BE2C (cell line): ENCODE measurements at places on chromosomes 16 and 17.

GRCh38 chr17:50062293-50063243 is 6.7 kb downstream of the ITGA3 start:
- DNase-seq: no peak

DNA sequence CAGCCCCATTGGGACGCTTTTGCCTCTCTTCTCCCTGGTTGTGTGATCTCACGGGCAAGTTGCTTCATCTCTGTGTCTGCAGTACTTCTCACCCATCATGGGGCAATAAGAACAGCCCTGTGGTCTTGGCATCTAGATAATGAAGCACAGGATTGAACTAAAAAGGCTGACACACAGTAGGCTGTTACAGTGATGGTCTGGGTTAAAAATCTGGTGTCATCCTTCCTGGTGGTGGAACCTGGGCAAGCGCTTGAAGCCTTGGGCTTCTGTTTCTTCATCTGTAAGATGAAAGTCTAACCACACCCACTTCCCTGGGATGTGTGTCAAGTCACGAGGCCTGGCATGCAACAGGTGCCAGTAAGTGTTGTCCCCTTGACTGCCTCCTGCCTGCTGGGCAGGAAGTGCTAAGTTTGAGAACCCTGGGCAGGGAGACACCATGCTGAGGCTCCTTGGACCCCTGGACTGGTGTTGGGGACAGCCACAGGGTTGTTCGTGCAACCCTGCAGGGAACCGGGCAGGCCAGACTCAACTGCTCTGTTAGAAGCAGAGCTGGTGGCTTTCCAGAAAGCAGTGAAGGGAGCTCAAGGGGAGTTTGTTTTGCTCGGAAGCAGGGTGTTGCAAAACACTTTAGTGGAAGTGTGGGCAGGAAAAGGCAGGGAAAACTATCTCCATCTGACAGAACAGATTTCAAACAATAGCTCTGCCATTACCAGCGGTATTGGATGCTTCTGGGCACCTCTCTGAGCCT is 5.9 kb upstream of the MAP2K3 start:
- DNase-seq: no peak

DNA sequence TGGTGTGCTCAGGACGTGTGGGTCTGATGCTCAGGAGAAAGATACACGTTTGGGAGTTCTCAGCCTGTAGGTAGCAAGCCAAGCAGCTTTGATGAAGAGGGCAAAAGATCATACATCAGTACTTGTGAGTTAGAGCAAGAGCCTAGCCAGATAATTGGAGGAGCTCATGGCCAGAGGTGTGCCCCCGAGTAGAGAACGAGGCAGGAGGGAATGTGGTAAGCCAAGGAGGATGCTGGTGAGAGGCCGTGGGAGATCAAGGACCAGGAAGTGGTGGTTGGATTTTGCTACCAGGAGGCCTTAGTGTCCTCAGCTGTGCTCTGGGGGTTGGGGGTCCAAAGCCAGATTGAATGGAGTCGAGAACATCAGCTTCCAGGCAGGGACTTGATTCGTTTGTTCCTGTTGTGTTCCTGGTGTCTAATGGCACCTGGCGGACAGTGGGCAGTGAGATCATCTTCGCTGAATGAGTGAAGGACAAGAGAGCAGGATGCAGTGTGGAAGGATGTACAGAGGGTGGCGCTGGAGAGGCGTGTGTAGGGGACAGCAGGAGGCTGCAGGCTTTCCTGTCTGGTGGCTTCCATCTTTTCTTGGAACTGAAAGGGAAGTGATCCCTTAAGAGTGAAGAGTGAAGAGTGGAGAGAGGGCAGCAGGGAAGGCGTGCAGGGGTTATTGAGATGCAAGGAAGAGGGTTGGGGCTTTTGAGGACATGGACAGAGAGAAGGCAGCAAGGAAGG is 11.6 kb downstream of the FBXL19 start:
- peak; percentile 71 for DNase-seq

DNA sequence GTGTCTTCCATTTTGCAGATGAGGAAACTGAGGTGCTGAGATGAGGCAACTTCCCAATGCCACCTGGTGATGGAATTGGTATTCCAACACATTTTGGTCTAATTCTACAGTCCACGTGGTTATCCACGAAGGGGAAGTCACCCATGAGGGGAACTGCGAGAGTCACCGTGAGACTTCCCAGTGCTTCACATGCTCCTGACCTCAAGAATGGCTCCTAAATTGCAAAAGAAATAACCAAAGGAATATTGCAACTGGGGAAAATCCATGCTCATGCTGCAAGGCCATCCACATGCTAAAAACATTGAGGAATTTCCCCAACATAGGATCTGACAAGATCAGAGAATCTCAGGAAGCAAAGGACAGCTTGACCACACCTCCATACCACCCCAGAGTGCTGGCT is 153.9 kb downstream of the HS3ST3B1 start:
- no peak for DNase-seq

DNA sequence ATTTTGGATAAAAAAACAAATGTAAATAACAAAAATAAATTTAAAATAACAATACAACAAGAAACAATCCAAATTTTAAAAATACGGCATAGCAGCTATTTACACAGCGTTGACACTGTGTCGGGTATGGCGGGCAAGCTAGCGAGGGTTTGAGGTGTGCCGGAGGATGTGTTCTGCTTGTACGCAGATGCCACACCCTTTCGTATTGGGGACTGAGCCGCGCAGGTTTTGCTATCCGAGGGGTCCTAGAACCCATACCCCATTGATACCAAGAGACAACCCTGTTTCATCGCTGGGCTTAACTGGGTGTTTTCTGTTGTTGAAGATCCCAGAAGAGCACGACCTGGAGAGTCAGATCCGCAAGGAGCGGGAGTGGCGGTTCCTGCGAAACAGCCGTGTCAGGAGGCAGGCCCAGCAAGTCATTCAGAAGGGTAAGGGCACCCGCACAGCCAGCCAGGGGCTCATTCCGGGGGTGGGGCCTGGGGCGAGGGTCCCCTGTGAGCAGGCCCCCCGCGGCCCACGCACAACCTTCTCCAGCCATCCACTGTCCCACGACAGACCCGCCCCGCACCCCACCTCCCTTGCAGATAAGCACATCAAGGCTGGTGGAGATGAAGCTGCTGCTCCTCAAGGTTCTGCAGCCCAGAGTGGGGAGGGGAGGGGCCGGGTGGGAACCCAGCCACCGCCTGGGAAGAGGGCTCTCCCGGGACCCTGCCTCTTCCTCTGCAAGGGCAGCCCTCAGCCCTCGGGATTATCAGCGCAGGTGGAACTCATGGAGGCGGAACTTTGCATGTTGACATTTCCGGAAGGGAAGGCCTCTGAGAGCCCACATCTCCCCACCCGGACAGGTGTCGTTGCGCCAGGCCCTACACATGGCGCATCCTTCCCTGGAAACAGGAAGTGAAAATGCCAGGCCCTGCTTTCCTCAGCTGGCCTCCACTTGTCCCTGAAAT is 51.2 kb upstream of the CHMP6 start:
- no peak for DNase-seq

DNA sequence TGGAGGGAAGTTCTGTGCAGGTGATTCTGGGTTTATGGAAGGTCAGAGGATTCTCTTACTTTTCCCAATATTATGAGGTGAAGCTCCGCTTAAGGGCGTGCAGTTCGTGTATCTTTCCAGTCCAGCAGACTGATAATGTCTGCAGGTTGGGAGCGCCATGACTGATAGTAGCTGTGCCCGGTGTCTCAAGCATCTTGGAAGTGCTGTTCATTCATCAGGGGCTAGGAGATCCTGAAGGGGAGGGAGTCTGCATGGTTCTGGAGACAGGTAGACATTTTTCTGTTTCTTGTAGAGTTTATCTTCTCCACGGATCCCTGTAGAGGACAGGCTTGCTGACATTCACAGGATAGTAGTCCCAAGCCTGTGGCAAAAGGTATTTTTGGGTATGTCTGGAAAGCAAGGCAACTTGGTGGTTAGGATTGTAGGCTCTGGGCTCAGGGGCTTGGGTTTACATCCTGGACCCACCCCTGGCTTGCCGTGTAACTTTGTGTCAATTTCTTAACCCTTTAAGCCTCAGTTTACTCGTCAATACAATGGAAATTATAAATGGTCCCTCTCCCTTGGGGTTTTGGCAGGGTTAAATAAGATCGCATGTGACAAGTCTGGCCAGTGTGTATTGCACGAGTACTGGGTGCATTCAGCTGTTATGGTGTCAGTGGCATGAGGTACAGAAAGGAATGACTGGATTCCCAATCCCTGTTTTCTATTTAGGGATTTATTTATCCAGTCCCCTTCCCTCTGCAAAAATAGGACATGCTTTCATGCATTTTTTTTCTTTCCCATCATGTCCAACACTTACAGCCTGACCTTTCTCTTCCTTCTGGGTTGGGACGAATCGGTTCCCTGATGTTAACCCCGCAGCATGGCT is 8.2 kb downstream of the HLF start:
- no peak for DNase-seq

DNA sequence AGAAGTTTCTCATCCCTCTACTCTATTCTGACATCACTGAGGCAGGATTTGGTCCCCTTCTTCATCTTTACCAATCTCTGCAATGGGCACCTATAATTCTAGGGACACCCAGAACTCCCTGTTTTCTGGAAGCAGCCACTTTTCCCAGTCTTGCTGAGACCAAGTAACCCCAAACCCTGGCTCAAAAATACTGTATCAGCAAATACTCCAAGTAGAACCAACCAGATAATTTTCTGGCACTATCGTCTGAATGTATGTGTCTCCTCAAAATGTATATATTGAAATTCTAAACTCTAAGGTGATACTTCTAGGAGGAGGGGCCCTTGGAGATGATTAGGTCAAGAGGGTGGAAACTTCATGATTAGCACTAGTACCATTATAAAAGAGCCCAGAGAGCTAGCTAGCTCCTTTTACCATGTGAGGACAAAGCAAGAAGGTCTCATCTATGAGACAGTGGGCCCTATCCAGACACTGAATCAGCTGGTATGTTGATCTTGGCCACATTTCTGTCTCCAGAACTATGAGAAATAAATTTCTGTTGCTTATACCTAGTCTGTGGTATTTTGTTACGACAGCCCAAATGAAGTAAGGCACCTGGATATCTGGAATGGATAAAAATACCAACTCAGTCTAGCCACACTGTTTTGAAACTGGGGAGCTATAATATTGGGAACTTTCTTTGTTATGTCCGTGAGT is 464.4 kb downstream of the CDH11 start:
- DNase-seq: no peak

GRCh38 chr17:16486373-16487250 is 5.4 kb downstream of the LRRC75A start:
- peak; percentile 71 for DNase-seq

DNA sequence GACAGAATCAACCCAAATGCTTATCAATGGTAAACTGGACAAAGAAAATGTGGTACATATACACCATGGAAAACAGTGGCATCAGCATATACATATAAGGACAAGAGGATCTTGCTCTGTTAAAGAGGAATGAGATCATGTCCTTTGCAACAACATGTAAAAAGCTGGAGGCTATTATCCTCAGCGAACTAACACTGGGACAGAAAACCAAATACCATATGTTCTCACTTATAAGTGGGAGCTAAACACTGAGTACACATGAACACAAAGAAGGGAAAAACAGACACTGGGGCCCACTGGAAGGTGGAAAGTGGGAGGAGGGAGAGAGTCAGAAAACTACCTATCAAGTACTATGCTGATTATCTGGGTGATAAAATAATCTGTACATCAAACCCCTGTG is 447.3 kb upstream of the MAF start:
- DNase-seq: no peak

DNA sequence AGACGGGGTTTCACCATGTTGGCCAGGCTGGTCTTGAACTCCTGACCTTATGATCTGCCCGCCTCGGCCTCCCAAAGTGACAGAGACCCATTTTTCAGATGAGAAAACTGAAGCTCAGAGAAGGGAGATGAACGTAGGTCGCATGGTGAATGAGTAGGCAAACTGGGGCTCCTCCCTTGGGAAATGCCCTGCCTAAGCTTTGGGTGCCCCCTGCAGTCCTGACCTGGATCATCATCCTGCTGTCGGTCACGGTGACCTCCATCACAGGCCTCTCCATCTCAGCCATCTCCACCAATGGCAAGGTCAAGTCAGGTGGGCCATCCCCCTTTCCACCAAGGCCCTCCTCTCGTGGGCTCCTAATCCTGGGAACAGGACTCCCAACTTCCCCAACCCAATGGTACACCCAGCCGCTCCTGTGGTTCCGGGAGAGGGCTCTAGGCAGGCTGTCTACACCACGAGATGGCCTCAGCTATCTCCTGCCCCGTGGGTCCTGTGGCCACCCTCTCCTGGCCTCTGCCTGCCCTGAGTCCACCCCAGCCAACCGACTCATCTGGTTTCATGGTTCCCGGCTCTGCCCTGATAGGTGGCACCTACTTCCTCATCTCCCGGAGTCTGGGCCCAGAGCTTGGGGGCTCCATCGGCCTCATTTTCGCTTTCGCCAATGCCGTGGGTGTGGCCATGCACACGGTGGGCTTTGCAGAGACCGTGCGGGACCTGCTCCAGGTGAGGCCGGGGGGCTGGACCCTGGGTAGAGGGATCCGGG is 4.7 kb downstream of the SLC12A3 start:
- DNase-seq: no peak

DNA sequence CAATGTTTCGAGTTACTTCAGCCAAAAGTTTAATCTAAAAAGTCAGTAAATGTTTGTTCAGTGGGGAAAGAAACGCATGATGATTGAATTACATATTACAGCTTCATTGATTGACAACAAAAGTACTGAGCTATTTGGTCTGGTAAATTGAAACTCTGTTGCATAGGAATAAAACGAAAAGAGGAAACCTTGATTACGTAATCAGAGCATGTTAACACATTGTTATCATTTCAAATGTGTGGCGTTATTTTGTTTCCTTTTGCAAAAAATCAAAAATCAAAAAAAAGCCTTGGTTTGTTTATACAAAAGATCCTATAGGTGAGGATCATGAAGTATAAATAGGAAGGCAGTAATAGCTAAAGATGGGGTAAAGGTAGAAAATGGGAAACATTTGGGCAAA is 19.5 kb upstream of the CA10 start:
- DNase-seq: no peak

- no peak for DNase-seq
Observed at GRCh38 chr16:59179446-59180082, 445.4 kb upstream of the GOT2 start.

DNA sequence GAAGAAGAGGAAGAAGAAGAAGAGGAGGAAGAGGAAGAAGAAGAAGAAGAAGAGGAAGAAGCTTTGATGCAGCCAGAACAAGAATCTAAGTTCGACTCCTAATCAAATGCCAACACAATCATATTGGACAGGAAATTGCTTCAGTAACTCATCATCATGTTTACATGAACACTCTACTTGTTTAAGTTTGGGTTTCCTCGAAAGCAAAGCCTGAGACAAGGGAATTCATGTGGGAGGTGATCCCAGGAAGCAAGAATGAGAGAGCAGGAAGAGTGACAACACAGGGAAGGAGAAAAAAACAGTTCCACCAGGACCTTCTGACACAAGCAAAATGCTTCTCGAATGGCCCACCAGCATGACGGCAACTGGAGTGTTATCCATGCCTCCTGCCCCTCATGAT is 279.0 kb downstream of the PMP22 start:
- no peak for DNase-seq
